8988T (cell line): ENCODE measurements at places on chromosomes 2 and 18.

- no peak for DNase-seq
Observed at GRCh38 chr18:73485166-73485565, 617.4 kb upstream of the NETO1 start.

GRCh38 chr18:49249521-49249920 lies 210.9 kb downstream of the DYM start:
- no peak for DNase-seq

DNA sequence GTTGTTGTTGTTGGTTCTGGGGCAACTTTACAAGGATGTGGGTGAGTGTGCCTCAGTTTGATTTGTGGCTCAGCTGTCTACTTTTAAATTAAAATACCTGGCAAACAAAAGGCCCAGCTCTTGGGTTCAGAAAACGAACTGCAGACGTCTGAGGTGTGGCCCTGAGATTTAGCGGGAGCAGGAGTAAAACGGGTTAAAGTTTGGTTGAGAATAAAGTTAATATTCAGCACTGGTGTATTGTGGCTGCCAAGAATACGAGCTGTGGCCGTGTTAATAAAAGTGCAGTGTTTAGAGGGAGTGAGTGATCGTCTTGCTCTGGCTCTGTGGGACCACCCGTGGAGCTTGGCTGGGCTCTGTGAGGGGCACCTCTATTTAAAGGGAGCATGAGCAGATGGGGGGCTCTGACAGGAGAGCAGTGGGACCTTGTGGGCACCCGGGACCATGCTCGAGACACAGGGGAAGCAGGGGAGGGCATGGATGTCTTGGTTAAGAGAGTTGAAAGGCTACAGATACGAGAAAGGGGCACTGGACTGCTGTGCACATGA lies 80.3 kb downstream of the VAPA start:
- no peak for DNase-seq

DNA sequence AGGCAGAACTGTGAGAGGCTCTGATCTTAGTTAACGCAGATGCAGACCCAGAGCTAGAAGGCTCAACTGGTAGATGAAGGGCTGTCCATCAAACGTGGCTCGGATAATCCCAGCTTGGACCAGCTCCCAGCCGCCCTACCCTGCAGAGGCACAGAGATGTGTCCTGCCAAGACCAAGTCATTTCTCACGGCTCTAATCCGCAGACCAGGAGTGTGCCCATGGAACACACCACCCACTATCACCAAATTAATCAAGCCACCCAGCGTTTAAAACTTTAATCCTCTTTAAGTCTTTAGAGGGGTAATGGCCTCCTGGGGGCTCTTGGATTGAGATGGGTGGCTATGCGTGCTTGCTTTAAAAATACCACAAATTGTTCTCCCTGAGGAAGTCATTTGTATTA lies 17.5 kb downstream of the LYPD1 start:
- DNase-seq: no peak

DNA sequence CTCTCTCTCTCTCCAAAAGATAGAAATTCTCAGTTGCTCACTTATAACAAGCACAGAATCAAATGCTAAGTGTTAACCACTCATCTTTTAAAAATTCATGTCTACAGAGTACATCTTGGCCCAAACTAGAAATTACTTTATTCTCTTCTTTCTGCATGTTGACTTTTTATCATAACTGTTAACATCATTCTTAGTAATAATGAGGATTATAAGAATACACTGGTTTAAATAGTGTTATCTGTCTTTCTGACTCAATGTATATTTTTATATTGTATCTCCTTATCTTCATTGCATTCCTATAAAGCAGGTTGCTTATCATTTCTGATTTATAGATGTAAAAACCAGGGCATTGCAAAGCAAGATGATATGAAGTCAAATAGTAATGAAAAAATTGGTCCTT lies 17.8 kb upstream of the KLF7 start:
- DNase-seq: no peak

DNA sequence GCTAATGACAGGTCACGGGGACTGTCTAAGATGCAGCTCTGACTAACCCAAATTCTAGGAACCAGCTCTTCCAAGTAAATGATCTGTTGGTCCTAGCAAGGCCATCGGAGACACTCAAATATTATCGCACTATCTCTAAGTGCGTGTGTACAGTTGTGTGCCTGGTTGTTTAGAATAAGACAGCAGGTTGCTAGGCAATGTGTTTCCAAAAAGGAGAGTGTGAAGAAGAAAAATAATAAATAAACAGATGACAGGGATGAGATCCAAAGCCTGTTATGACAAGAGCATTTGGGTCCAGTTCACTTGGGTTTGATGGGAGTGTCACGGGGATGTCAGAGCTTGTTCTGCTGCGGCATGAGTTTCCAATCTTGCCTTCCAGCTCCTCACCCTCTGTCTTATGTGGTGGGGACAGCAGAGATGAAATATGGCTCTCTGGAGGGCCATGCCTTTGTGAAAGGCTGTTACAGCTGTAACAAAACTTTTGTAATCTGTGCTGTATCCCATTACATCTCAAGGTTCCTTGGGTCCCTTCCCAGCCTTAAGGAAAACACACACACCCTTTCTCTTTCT lies 127.5 kb upstream of the TNP1 start:
- no peak for DNase-seq

- DNase-seq: peak; percentile 37
Observed at GRCh38 chr2:95231723-95232122, 24.4 kb downstream of the ZNF892 start.

GRCh38 chr2:195590861-195591205 lies 66.2 kb upstream of the SLC39A10 start:
- no peak for DNase-seq

- no peak for DNase-seq
Observed at GRCh38 chr18:79486356-79487182, 90.8 kb downstream of the NFATC1 start.

DNA sequence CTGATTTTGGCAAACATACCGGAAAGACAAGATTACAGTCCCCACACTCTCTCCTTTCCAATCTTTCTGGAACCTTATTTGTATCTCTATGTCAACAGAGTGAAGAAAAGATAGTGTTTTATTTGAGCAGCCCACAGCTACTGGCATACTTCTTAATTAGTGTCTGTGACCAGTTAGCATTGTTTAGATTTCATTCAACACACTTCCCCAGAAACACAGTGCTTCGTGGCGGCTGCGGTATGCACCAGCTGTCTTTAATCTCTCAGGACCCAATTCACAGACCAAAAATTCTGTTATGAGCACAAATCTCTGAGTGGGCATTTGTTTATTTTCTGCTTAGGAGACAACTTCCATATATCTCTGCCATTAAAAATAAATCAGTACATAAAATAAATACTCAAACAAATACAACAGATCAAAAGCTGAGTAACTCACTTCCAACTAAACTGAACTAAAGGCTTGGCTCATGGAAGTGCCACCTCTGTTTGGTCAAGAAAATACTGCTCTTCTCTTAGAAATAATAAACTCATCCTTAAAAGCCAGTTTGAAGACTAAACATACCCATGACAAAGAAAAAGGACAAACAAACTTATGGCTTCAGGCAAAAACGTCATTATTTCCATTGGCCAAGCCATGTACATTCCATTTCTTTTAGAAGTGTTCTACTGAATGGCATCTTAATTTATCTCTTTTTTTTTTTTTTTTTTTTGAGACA lies 392.4 kb downstream of the TXNL1 start:
- no peak for DNase-seq

GRCh38 chr2:207861789-207862188 lies 92.1 kb upstream of the FZD5 start:
- no peak for DNase-seq
